ENCODE measurements at places on chromosomes 4 and X.

DNA sequence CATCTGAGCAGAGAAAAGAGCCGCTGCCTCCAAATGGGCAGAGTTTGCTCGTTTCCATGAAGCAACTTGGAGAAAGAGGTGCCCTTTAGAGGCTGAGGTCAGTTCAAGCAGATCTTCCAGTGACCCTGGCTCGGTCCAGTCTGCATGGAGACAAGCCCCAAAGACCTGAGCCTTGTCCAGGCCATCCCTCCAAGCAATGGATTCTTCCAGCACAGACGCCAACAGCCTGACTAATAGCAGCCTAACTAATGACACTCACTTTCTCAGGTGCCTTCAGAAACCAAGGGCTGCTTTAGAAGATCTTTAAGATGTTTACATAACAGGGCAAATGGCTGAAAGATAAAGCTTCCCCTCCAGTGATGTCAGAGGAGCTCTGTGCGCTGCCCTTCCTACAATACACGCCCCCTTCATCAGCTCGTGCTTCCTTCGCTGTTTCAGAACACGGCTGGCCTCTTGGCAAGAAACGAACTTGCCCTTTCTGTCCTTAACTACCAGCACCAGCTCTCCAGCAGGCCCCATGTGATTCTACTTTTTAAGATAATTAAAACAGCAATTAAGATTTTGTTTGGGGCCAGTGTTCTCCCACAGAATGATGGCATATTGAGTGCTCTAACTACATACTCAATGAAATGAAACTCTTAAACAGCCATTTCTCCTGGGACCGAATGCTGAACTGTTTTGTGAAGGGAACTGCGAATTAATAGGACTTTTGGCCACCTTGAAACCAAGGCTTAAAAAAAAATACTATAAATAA lies 119.0 kb downstream of the GPR143 start:
- DNase-seq, result no peak

DNA sequence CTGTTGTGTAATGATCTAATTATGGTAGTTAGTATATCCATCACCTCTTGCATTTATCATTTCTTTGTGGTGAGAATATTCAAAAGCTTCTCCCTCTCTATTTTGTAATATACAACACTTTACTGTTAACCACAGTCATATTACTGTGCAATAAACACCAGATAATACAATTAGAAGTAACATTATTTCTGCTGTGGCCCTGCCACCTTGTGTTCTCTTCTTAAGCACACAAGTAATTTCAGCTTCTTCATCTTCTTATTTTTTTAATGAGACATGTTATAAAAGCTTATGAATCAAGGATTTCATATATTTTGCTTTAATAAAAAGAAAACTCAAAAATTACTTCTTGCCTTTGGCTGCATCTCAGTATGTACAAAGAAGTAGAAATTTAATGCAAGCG lies 675.2 kb upstream of the INTU start:
- no peak for DNase-seq

GRCh38 chr4:86633854-86634253 lies 39.7 kb downstream of the PTPN13 start:
- DNase-seq, result no peak

DNA sequence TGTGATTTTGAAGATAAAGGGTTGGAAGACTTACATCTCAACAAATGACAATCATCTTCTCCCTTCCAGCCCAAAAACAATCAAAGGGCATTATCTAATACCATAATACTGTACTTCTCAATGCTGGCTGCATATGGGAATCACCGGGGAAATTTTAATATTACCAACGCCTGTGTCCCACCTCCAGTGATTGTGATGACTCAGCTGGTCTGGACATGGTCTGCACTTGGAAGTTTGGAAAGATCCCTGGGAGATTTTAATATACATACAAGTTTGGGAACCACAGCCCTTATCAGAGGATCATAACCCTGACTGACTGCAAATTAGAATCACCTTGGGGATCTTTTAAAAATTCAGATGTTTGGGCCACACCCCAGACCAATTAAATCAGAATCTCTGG lies 29.9 kb downstream of the ARL13A start:
- no peak for DNase-seq

DNA sequence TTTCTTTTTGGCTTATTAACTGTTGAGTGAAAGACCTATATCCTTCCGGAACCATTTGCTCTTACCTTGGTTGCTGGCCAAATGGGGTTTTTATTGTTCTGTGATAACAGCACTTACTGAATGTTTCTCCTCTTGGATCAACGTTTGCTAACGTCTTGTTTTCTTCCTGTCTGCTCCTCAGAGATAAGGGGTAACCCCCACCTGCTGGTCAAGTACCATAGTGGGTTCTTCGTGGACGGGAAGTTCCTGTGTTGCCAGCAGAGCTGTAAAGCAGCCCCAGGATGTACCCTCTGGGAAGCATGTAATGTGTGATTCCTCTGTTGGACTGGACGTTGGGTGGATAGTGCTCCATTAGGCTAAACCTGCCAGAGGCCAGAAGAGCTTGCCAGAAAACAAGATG lies 15.3 kb downstream of the BMX start:
- DNase-seq, result no peak

- no peak for DNase-seq
These were observed 235.5 kb downstream of the GALNTL6 start for GRCh38 chr4:172048666-172049065.

GRCh38 chrX:72394518-72395170 lies 88.9 kb upstream of the CITED1 start:
- peak; percentile 32 for DNase-seq

DNA sequence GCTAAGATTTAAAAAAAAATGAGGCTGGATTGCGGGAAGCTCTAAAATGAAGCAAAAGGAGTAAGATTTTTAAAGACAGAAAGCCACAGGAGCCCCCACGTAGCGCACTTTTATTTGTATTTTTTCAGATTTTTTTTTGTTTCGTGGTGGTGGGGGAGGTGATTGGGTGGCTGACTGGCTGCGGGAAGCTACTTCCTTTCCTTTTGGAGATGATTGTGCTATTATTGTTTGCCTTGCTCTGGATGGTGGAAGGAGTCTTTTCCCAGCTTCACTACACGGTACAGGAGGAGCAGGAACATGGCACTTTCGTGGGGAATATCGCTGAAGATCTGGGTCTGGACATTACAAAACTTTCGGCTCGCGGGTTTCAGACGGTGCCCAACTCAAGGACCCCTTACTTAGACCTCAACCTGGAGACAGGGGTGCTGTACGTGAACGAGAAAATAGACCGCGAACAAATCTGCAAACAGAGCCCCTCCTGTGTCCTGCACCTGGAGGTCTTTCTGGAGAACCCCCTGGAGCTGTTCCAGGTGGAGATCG lies 908 bp downstream of the PCDH10 start:
- DNase-seq, result no peak

- no peak for DNase-seq
These were observed 132.1 kb upstream of the TLL1 start for GRCh38 chr4:165740911-165741310.

GRCh38 chr4:165945991-165946390 lies 73.0 kb downstream of the TLL1 start:
- no peak for DNase-seq

- no peak for DNase-seq
These were observed 14.3 kb downstream of the GPRIN3 start for GRCh38 chr4:89293299-89293698.

GRCh38 chrX:11187001-11187400 lies 75.9 kb downstream of the HCCS start:
- DNase-seq, result no peak

- DNase-seq, result no peak
These were observed 459.5 kb downstream of the GASK1B start for GRCh38 chr4:157713342-157713741.

GRCh38 chrX:18887825-18888212 lies 96.1 kb downstream of the PHKA2 start:
- DNase-seq, result no peak

GRCh38 chrX:24153178-24153795 lies 3.8 kb downstream of the ZFX start:
- no peak for DNase-seq

GRCh38 chr4:7360806-7361205 lies 73.9 kb downstream of the PSAPL1 start:
- peak; percentile 5 for DNase-seq

DNA sequence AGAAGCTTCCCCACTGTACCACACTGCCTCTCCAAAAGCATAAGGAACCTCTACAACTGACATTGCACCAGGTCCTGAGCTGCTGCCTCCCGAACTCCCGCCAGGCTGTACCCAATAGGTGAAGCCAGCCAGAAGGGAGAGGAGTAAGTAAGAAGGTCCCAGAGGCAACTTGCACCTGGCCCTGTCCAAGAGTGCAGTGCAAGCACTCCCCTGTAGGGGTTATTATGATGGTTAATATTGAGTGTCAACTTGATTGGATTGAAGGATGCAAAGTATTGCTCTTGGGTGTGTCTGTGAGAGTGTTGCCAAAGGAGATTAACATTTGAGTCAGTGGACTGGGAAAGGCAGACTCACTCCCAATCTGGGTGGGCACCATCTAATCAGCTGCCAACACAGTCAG lies 879.3 kb upstream of the SLIT2 start:
- no peak for DNase-seq

- no peak for DNase-seq
These were observed 219.5 kb downstream of the CENPC start for GRCh38 chr4:67325791-67326190.

GRCh38 chrX:140141444-140142029 lies 176.2 kb upstream of the CXorf66 start:
- DNase-seq, result peak; percentile 1

DNA sequence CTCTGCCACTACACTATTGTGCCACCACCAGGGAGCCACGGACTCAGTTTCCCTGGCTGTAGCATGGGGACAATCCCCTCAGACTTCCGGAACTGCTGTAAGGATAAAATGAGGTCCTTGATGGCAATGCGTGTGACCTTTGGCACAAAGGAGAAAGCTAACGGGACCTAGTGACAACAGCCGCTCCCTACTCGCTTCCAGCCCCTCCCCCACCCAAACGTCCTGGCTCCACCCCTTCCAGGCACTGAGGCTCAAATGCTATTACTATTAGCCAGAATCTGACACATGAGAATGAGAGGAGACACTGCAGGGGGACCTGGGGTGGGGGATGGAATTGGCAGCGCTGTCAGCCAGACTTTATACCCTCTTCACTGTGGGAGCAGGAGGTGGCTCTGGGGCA lies 5.4 kb upstream of the DUSP9 start:
- no peak for DNase-seq

- no peak for DNase-seq
These were observed 357.7 kb upstream of the EMCN start for GRCh38 chr4:100875296-100876068.

DNA sequence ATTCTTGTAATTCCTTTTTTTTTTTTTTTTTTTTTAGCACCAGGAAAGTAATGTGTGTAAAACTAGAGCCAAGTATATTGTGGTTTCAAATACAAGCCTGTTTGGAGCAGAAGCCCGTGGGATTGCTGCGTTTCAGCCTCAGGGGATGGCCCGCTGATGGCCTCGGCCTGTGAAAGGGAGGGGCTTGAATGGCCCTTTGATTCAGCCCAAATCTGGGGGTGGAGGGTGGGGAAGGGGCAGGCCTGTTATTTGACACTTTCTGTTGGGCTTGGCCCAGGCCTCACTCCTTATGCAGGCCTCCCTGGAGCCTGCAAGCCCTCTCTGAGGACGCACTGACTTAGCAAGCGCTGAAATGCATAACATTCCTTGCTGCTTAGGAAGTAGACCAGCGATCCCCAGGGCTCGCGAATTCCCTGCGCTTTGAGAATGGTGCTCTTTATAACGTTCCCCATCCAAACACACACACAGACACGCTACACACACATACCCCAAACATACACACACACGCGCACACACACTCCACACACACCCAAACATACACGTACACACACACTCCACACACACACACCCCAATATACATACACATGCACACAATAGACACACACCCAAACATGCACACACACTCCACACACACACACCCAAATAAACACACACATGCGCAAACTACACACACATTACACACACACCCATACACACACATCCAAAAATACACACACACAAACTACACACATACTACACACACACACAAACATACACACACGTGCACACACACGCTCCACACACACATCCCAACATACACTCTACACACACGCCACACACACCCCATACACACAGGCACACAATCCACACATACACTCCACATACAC lies 29.6 kb downstream of the TLR10 start:
- DNase-seq, result no peak

- no peak for DNase-seq
These were observed 269.8 kb upstream of the ARX start for GRCh38 chrX:25285598-25285997.

DNA sequence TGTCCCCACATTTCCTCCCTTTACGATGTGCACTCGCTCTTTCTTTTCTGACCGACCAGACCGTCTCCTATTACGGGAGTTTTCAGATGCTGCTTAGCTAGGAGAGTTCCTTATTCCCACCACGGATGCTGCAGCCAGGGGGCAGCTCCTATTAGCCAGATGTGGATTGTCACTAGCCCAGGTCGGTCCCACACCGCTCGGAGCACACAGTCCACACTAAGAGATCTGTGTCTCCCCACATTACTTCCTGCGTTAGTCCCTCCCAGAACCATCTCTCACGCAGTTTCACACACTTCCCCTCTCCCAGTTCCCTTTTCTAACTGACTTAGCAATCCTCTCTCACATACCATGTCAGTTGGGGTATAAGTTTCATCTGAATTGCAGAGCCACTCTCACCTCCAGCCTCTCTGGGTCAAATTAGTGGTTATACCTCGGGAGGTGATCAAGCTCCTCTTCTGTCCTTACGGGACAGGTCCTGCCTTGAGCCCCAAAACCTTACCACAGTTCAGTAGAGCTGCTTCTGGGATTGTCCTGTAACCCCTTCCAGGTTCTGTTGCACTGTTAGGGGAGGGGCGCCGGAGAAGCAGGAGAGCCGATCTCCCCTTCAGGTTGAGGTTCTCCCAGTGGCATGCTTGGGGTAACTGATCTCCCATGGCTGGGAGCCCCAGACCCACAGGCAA lies 28.2 kb downstream of the SULT1E1 start:
- peak; percentile 98 for DNase-seq

DNA sequence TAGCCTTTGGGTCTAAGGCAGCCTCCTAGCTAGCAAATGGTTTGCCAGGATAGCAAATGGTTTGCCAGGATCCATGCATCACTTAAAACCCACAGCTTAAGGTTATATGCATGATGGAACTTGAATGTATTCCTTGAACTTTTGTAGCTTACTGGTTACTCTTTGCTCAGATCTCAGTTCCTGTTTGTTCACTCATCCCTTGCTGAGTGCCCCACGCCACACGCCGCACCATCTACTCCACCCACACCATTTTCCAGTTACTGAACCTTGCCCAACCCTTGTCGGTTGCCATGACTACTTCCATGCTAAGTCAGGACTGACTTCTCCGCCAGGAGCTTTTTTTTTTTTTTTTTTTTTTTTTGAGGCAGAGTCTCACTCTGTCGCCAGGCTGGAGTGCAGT lies 29.5 kb upstream of the XIAP start:
- DNase-seq, result peak; percentile 94
